Activated CD8-positive, alpha-beta memory T cell treated with anti-CD3 and anti-CD28 coated beads, Interleukin-2, amount 10 ng/mL, durations not matched to agents 7 days and 5 days (primary cell): ENCODE measurements at places on chromosomes 16 and 17. TPM values are rescaled to one million over a fixed set of nuclear protein-coding genes. Genes with fewer than 3 reads are reported as not detected.

GCGR gene
- not detected for total RNA-seq

KIF19 gene
- total RNA-seq, result 0.42 TPM

LGALS9B gene
- total RNA-seq, result not detected

CEP295NL gene
- total RNA-seq, result not detected

TBC1D3G gene
- not detected for total RNA-seq

GP1BA gene
- not detected for total RNA-seq

MT1E gene
- total RNA-seq, result 41.2 TPM

TP53TG3F gene
- not detected for total RNA-seq

MAPT gene
- 0.15 TPM for total RNA-seq

DNA sequence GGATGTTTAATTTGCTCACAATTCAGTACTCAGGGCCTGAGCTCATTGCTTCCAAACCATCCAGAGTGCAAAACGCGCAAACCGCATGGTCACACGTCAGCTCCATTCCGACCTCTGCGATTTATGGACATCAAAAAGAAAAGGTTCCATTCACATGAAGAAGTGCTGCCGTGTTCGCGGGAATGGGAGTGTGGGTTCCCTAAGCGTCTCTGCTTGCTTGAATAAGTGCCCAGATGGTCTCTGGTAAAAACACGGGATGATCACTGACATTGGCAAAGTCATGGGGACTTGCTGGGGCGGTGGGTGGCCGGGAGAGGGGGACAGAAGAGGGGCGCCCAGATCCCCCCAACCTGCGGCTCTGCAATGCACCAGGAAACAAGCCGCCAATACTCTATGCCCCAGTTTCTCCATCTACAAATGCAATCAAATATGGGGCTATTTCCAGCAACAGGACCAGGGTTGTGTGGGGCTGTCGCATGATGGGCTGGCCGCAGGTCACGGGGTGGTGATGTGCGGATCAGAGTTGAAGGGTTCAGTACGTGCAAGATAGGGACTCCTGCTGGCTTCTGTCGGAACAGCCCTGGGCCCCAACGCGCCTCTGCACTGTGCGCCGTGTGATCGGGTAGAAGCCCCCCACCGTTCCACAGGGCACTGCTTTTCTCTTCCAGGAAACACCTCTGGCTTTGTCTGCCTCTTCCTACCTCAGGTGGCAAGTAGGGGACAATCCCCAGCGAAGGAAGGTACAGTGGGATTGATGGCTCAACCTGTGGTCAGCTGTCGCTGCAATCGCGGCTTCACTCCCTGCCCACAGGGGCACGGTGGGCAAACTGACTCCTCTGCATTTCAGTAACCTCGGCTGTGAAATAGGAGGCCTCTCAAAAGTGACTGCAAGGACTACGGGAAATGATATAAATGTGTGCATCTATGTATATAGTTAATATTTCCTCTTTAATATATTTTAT is 11.2 kb downstream of the FOXF1 start:
- no peak for DNase-seq

DNA sequence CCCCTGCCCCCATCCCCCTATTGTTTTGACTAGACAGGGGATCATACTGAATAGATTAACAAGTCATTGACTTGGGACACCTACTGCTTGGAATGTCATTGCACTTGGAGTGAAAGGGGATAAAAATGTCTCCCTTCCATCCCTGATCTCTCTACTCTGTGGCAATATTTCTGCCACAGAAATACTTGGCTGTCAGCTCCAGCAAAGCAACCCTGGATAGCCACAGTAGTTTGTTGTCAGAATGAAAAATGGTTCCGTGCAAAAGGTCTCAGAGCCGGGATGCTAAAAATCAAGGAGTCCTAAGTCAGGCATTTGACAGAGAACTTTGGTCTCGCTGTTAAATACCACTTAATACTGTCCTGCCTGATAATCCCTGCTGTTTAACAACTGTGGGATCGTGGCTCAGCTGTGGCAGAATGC is 722.0 kb upstream of the SOX9 start:
- DNase-seq, result no peak

- no peak for DNase-seq
Measured at GRCh38 chr17:42985225-42985624, 4.9 kb downstream of the RUNDC1 start.

DNA sequence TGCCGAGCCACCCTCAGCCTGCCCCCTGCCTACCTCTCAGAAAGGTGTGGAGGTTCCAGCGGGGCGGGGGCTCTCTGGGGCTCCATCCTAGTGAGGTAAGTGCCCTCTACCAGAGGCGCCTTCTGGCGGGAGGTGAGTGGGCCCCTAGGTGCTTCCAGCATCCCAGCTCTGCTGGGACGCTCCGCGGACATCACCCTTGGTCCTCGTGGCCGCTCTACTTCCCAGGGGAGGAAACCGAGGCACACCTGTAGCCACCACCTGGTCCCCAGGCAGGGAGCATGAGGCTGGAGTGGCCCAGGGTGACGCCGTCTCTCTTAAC is 1.4 kb downstream of the MCRIP2 start:
- DNase-seq, result no peak

- DNase-seq, result no peak
Measured at GRCh38 chr17:17462048-17462824, 14.6 kb upstream of the MED9 start.

DNA sequence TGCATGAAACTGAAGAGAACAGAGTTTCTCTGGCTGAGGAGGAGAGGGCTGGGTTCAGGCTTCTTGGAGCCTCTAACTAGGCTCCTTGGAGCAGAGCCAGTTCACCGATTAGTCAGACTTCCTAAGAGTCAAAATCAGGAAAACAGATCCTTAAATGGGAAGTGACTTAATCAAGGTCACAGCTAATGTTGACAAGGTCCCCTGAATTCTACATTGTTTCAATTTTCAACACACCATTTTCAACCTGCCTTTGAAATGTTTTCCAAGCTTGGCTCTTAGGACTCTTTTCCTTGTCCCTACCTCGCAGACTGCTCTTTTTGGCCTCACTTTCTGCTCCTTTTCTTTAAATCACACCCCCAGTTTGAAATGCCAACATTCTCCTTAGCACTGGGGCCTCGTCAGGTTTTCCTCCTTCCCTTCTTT is 16.3 kb downstream of the MYL4 start:
- DNase-seq, result no peak

DNA sequence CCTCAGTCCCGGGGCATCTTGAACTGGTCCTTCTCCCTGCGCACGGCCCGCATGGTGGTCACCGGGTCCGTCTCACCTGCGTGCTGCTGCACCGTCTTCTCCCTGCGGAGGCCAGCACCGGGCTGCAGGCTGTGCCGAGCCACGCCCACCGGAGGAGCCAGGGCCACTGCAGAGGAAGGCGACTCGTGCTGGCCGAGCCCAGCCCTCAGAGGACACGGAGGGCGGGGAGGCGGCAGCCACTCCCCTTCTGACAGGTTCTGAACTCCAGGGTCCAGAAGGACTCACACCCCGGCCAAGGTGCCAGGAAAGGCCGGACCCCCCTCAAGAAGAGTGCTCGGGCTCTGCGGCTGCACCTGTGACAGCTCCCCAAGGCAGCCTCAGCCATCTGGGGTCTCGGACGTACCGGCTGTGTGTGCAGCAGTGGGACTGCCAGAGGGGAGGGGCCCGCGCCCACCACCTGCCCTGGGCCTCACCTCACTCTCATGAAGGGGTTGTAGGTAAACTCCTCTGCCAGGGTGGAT is 15.8 kb upstream of the IGFALS start:
- no peak for DNase-seq
